ENCODE measurements at places on chromosomes 3 and 15.
A peak's percentile ranks its signal among the peaks of the same experiment; 100 is the strongest.

DNA sequence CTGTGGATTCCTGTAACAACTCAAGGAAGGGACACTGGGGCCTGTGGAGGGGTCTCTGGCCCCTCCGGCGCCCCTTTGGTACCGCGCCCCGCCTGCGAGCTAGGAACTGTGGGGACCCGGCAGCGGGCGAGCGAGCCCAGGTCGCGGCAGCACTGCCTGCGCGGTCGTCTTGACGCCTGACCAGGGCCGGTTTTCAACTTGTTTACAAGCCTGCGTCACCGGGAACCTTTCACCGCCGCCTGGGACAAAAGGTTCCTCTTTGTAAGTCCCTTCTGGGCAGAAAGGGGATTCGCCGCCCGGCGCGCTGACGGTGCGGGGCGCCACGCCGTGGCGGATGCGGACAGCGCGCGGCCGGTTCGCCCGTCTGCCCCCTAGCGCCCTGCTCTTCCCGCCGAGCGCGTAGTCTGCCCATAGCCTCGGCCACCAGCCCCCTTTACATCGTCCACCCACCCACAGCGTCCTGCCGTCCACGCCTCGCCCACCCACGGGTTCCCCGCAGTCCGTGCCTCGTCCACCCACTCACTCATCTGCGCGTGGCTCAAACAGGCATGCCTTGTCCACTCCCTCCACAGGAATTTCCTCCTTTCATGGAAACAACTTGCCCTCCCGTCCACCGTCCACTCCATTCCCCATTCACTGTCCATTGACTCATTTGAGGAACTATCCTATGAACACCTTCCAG, 5.5 kb upstream of the CFAP100 start:
- DNase-seq: peak; percentile 94

DNA sequence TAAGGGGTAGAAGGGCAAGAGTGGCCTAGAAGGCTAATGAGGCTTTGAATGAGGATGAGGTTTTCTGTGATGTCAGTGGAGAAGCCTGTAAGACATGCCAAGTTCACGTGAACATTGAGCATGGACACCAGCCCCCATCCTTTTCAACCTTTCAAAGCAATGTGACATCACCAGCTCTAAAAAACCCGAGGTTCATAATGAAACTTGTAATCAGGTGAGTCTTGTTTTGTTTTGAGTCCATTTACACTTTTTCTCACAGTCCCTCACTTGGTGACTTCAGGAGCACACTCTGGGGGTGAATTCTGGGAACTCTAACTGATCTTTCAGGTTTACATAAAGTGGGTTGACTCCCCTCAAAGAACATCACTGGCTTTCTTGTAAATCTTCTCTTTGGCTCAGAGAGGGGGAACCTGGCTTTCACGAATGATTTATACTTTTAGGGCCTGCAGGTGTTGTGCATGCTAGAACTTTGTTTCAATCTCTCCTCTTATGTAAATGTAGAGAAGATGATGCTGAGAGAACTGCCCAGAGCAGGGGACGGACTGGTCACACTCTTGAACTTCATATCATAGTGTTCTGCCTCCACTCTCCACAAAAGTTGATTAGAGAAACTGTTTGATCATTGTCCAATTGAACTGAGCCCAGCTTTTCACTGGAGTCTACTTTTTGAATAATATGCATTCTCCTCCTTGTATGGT, 224.7 kb upstream of the SATB1 start:
- DNase-seq: no peak

GRCh38 chr3:155737844-155738460, 6.9 kb downstream of the PLCH1 start:
- no peak for DNase-seq

GRCh38 chr3:53140847-53141845, 10.9 kb upstream of the RFT1 start:
- DNase-seq: no peak

DNA sequence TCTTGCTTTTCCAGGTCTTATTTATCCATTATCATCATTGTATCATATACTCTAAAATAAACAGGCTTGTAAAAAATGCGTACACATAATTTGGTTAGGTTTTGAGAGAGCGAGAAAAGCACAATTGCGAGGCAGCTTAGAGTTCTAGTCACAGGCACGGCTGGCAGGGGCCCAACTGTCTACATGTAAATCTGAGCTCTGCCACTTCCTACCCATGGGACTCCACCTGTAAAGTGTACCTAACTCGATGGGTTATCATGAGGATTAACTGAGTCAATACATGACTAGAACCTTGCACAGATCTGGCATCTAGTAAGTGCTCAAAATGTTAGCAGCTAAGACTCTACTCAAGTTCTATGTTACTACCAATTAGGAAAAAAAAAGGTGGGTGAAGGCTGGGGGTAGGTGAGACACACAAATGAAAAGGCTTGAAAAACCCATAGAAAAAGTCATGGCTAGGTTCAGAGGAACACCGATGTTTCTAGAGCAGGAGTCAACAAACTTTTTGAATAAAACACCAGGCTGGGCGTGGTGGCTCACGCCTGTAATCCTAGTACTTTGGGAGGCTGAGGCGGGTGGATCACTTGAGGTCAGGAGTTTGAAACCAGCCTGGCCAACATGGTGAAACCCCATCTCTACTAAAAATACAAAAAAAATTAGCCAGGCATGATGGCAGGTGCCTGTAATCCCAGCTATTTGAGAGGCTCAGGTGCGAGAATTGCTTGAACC, 36.2 kb downstream of the GLB1 start:
- no peak for DNase-seq
